Glutamatergic neuron (in vitro differentiated cells): ENCODE measurements at places on chromosomes 5 and 9.

- peak; percentile 1 for DNase-seq
Observed at GRCh38 chr9:124337562-124337961, 77.7 kb downstream of the PSMB7 start.

DNA sequence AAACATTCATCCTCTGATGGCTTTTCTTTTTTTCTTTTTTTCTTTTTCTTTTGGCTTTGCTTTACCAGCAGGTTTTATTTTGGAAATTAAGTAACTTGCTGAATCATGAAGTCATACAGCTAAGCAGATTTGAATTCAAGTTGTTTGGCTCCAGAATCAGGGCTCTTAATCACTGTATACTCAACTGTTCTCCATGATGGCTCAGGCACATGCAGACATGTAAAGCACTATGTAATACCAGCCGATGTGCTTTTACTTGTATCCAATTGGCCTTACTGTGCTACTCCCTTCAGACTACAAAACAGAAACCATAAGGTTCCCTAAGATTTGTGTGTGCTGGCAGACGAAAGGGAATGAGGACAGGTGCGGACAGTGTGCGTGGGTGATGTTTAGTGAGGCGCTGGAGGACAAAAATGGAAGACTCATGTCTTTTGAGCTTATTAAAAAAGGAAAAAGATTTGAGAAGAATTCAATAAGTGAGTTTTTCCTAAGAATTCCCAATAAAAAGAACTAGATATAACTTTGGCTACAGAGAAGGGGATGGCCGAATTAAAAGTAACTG, 44.7 kb upstream of the OTP start:
- DNase-seq = no peak

DNA sequence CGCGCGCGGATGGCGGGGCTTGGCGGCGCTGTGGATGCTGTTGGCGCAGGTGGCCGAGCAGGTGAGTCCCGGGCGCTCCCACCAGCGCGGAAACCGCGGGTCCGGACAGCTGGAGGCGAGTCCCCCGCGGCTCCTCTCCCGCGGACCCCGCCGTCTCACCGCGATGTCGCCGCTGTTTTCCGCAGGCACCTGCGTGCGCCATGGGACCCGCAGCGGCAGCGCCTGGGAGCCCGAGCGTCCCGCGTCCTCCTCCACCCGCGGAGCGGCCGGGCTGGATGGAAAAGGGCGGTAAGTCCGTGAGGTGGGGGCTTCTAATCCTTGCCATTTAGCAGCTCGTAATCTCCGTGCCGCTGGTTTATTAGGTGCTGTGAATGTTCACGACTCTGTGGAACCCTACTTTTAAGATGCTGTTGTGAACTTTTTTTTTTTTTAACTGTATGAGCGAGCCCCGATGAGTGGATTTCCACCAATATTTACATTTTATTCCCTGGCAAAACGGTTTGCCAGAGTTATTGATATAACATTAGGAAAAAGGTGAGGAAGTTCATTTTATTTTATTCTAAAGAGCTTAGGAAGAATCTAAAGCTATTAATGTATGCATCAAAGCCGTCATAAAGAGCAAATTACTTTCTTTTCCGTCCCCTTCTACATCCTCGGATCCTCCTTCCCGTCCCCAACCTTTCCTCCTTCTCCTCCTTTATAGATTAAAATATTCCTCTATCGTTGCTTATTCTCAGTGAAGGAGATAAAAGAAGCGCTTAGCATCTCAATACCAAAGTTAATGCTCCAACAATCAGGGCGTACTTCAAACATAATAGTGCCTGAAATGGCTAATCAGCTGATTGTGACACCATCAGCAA, 579 bp downstream of the ADAMTS16 start:
- DNase-seq = peak; percentile 56

GRCh38 chr5:108461628-108462367, 79.9 kb upstream of the FBXL17 start:
- DNase-seq = no peak

- no peak for DNase-seq
Observed at GRCh38 chr5:86546582-86546981, 71.2 kb upstream of the COX7C start.

- no peak for DNase-seq
Observed at GRCh38 chr9:105280691-105281090, 36.2 kb downstream of the SLC44A1 start.

- peak; percentile 72 for DNase-seq
Observed at GRCh38 chr5:343461-344401, 22.2 kb downstream of the AHRR start.

- no peak for DNase-seq
Observed at GRCh38 chr5:103010168-103010567, 109.8 kb downstream of the GIN1 start.

DNA sequence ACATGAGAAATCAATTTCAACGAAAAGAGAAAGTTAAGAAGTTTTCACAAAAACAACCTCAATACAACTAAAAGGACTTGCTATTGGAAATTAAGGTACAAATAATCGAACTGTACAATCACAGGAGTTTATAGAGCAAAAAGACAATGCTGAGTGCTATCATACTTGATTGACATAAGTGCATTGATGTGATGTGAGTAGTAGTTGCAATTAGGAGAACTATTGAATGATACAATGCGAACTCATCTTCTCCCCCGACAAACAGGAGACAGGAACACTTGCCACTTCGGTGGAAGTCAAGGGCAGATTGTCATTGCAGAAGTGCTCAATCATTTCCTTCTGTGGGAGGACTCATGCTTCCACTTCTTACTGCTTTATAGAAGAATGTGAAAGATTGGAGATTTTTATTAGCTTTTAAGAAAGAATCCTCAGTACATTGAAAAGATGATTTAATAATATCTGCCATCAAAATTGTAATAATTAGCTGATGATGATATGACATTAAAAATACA, 276.6 kb upstream of the MPDZ start:
- DNase-seq = no peak

GRCh38 chr9:5786370-5787127, 46.4 kb downstream of the ERMP1 start:
- no peak for DNase-seq

- DNase-seq = peak; percentile 15
Observed at GRCh38 chr5:6732634-6733410, 19.6 kb downstream of the TENT4A start.

GRCh38 chr5:1723957-1724821, 75.4 kb downstream of the MRPL36 start:
- no peak for DNase-seq

- DNase-seq = no peak
Observed at GRCh38 chr9:32928145-32928763, 73.2 kb downstream of the APTX start.

DNA sequence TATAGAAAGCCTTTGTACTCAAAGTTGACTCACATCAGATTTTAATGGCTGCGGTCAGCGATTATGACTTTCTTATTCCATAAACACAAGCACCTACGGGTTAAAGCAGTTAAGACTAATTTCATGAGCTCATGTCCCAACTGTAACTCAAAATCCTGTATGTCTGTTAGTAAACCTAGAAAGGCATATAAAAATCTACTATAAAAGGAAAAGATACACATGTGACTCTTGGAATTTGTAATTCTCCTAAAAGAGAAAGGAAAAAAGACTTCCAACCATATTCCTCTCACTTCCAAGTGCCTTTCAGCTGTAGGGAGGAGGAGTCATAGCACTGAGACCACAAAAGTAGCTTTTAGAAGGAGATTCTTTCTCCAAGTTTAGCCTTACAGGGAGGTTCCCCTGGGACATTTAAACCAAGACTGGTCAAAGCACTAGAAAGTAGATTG, 129.1 kb downstream of the EBF1 start:
- no peak for DNase-seq

GRCh38 chr9:13603921-13604320, 324.4 kb upstream of the MPDZ start:
- no peak for DNase-seq

- DNase-seq = no peak
Observed at GRCh38 chr5:94832685-94833084, 214.2 kb downstream of the SLF1 start.

- DNase-seq = no peak
Observed at GRCh38 chr9:109437286-109437685, 60.8 kb downstream of the PTPN3 start.

- DNase-seq = no peak
Observed at GRCh38 chr9:34333836-34334235, 4.5 kb downstream of the NUDT2 start.

- no peak for DNase-seq
Observed at GRCh38 chr9:78097541-78097940, 65.9 kb upstream of the GNAQ start.

DNA sequence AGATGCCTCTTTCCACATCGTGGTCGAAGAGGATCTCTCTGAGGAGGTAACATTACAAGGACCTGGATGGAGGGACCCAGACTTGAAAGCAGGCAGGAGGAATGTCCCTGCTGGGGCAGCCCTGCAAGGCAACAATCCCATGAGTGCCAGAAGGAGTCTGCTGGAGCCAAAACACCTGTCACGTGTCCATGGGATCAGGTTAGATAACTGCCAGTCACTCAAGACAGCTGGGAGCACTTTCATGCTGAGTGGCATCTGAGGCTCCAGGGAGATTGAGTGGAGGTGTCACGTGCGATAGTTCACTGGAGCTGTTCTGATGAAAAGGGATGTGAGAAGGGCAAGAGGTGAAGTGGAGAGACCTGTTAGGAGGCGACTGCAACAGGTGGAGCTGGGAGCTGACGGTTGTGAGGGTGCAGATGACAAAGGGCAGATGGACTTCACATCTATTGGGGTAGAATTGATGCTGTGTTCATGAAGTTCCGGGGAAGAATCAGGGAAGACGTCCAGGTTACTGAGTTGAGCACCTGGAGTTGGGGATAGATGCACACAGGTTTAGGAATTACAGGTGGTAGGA, 68.4 kb downstream of the ICE1 start:
- DNase-seq = no peak

- no peak for DNase-seq
Observed at GRCh38 chr5:142849466-142849865, 79.3 kb downstream of the ARHGAP26 start.

- DNase-seq = no peak
Observed at GRCh38 chr9:16664211-16664610, 206.3 kb downstream of the BNC2 start.

DNA sequence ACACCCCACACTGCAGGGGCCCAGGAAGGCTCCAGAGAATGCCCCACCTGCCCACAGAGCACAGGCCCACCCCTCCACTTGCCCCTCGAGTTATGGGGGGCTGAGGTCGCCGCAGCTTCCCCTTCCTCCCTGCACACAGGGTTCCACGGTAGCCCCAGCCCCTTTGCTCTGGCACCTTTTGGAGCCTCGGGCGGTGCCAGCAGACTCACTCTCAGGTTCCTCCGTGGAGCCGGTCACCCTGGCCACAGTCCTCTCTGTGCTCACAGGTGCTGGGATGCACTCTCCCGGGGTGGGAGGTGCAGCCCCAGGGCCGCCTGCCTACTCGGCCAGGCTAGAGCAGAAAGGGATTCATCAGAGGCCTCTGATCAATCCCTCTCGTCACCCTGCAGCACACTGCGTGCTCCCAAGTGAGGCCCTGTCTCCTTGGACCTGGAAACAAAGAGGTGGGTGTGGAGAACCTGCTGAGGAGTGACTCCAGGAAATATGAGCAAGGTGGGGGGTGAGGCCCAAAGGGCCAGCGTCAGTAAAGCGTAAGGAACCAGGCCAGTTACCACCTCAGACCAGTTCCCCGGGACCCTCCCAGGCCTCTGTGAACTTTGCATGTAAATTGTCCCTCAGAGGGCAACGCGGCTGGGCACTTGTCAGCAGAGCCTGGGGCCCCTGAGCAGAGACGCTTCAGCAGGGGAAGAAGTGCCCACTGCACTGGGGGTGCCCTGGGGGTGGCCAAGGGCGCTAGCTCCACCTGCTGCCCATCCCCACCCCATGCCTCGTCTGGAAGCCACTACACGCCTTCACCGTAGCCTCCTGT, 167.8 kb downstream of the OLFM1 start:
- peak; percentile 12 for DNase-seq

- no peak for DNase-seq
Observed at GRCh38 chr5:31767335-31768031, 128.6 kb downstream of the PDZD2 start.

GRCh38 chr9:133991964-133992779, at the start of gene VAV2:
Gene VAV2, minus strand, starts transcription at chr9:133992324. Its CDS starts 46 bp downstream, at chr9:133992278.
- DNase-seq = peak; percentile 73

DNA sequence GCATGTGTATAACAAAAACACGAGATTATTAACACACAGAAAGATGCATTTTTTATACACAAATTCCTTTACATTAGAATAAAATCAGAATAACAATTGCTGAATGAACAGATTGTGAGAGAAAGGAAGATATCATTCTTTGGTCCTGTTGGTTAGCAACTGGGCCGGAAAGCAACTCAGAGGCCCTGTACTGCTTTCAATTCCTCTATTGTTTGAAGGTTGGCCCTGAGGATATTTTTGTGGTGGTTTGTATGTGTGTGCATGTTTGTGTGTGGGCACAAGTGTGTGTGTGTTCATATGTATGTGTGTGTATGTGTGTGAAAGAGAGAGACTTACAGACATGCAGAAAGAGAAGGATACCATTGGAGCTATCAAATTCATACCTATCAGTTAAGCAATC, 356.8 kb upstream of the DMAC1 start:
- no peak for DNase-seq

GRCh38 chr9:97594381-97594921, 38.7 kb downstream of the TSTD2 start:
- no peak for DNase-seq

DNA sequence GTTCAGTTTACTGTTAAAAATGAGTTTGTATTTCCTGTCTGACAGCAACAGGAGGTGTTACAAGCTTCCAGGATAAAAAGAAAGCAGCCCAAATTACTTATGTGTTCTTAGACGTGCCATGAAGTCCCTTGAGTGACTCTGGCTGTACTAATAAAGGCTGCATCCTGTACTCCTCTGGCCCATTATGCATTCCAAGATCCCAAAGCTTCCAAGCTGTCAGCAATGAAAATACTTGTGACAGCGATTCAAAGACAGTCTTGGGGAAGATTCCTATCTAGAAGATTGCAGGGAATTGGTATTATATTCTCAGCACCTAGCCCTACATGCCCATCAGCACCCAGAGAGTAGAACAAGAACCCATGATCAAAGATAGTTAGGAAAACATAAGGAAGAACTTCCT, 281.6 kb upstream of the TRPC7 start:
- no peak for DNase-seq

- DNase-seq = no peak
Observed at GRCh38 chr5:20617841-20618240, 629.8 kb upstream of the CDH18 start.

- DNase-seq = no peak
Observed at GRCh38 chr5:137825165-137825564, 42.5 kb upstream of the MYOT start.
